Activated naive CD8-positive, alpha-beta T cell treated with anti-CD3 and anti-CD28 coated beads, Interleukin-2, amount 50 U/mL, for 24 hours (primary cell): ENCODE measurements at places on chromosomes 7 and 10.
A peak's percentile ranks its signal among the peaks of the same experiment; 100 is the strongest.

GRCh38 chr10:92066386-92066785 is 142.8 kb downstream of the BTAF1 start:
- no peaks in the 10 kb centered on the region for H3K27me3 ChIP-seq
- H3K4me1 ChIP-seq: no peaks in the 10 kb centered on the region
- DNase-seq: no peak
- H3K4me3 ChIP-seq: no peak overlapping the region
- no peak overlapping the region for H3K27ac ChIP-seq

- no peak for DNase-seq
- H3K27ac ChIP-seq: no peak overlapping the region
- H3K4me3 ChIP-seq: no peak overlapping the region
- H3K4me1 ChIP-seq: no peaks in the 10 kb centered on the region
Observed at GRCh38 chr10:60870416-60870728, 73.6 kb downstream of the RHOBTB1 start.

DNA sequence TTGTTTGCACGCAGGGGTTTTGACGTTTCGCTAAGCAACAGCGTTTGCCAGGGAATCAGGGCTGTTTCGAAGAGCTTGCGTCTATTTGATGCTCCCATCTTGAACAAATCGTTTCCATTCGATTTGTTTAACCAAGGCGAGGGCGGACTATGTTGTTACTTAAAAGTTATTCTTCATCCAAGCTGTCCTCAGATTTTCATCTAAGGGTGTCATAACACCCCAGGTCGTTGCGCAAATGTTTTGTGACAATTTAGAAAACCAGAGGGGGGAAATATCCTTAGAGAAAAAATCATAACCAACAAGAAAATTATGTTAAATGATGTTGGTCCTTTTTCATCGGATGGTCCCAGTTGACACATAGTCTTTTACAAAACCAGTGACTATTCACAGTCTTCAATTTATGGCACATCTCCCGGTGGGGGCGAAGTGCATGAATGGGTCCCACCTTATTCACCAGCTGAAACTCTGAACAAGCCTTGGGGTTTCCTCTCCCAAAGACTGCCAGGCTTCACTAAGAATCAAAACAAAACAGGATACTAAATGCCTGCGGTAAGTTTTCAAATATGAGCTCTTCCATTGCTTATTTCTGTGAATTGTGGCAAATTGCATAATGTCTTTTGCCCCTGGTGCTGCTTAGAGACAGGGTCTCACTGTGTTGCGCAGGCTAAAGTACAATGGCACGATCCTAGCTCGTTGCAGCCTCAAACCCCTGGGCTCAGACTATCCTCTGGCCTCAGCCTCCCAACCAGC is 109.9 kb downstream of the REEP3 start:
- H3K4me1 ChIP-seq: peaks cover 30% of the 10 kb centered on the region
- H3K4me3 ChIP-seq: peak overlapping the region; percentile 83
- H3K27ac ChIP-seq: no peak overlapping the region
- no peaks in the 10 kb centered on the region for H3K36me3 ChIP-seq
- H3K27me3 ChIP-seq: peaks cover 2% of the 10 kb centered on the region

- no peak overlapping the region for H3K27ac ChIP-seq
- H3K4me1 ChIP-seq: peaks cover 7% of the 10 kb centered on the region
- peaks cover 16% of the 10 kb centered on the region for H3K27me3 ChIP-seq
- no peak for DNase-seq
- no peaks in the 10 kb centered on the region for H3K36me3 ChIP-seq
Observed at GRCh38 chr7:28298870-28299518, 113.3 kb upstream of the CREB5 start.

GRCh38 chr7:75033826-75034225 is 39.8 kb downstream of the RCC1L start:
- no peaks in the 10 kb centered on the region for H3K27me3 ChIP-seq
- DNase-seq: no peak
- H3K27ac ChIP-seq: no peak overlapping the region
- H3K4me1 ChIP-seq: no peaks in the 10 kb centered on the region
- H3K36me3 ChIP-seq: no peaks in the 10 kb centered on the region

- peaks cover 3% of the 10 kb centered on the region for H3K27me3 ChIP-seq
- DNase-seq: no peak
- H3K4me3 ChIP-seq: no peak overlapping the region
- no peak overlapping the region for H3K27ac ChIP-seq
- H3K4me1 ChIP-seq: no peaks in the 10 kb centered on the region
- H3K36me3 ChIP-seq: peaks cover 2% of the 10 kb centered on the region
Observed at GRCh38 chr7:10908600-10908999, 65.1 kb upstream of the PHF14 start.

- no peaks in the 10 kb centered on the region for H3K36me3 ChIP-seq
- peaks cover 14% of the 10 kb centered on the region for H3K4me1 ChIP-seq
- H3K27me3 ChIP-seq: peaks cover 41% of the 10 kb centered on the region
- H3K4me3 ChIP-seq: no peak overlapping the region
- H3K27ac ChIP-seq: no peak overlapping the region
Observed at GRCh38 chr7:19772306-19772705, 1.1 kb downstream of the TMEM196 start.
